Posterior cingulate gyrus (tissue), 11 donors: ENCODE measurements at places on chromosomes 13 and 19.

GRCh38 chr19:42287017-42287826 is 14.7 kb upstream of the PRR19 start:
- no peak for DNase-seq

DNA sequence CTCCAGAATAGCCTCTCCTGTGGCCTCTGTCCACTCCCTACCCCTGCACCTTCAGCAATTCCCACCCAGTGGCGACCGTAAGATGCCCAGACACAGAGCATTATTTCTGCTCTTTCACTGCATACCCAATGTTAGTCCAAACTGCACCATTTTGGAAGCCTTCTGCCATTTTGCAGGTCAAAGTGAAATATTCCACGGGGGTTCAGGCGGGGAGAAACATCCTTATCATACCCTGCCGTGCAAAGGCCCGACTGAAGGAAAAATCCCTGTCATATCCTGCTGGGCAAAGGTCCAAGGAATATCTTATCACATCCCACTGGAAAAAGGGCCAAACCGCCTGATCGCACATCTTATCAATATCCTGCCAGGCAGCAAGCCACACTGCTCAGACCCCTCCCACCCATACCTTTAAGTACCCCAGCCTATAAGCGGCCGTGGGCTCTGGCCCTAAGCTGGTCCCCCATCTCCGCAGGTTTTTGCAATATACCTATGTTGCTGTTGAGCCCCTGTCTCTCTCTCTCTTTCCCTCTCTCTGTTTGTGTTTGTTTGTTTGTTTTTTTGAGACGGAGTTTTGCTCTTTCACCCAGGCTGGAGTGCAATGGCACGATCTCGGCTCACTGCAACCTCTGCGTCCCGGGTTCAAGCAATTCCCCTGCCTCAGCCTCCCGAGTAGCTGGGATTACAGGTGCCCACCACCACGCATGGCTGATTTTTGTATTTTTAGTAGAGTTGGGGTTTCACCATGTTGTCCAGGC is 18.2 kb downstream of the CLEC11A start:
- DNase-seq, result peak; percentile 22

DNA sequence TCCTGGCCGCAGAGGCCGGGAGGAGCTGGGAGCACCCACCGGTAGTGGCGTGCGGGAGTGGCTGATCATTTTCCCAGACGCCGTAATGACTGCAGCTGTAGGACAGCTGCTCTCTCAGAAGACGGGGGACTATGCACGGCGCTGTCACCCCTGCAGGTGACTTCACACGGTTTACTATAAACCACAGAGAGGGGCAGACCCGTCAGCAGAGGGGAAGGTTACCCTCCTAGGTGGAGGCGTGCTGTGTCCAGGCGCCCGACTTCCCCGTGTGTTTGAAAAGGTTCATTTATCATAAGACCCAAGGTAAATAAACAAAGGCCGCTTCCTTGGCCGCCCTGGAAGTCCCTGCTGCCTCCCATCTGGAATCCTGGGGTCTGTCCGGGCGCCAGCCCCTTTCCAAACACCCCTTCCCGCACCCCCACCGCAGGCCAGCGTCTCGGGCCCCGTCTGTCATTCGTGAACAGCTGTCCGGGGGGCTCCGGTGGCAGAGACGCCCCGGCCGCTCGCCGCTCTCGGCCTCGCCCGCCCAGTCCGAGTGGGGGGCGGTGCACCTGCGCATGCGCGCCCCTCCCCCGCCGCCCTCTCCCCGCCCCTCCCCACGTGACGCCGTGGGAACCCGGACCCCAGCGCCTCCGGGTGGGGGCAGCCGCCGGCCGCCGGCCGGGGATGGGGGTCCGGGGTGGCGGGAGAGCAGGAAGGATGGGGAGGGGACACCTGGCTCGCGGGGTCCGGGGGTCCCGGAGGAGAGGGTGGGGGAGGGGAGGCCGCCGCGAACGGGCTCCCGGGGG is 915 bp downstream of the SHC2 start:
- peak; percentile 64 for DNase-seq

- no peak for DNase-seq
Observed at GRCh38 chr13:48491423-48492095, 41.3 kb downstream of the RCBTB2 start.

GRCh38 chr13:64928696-64929499 is 2301.2 kb downstream of the PCDH9 start:
- DNase-seq, result no peak

DNA sequence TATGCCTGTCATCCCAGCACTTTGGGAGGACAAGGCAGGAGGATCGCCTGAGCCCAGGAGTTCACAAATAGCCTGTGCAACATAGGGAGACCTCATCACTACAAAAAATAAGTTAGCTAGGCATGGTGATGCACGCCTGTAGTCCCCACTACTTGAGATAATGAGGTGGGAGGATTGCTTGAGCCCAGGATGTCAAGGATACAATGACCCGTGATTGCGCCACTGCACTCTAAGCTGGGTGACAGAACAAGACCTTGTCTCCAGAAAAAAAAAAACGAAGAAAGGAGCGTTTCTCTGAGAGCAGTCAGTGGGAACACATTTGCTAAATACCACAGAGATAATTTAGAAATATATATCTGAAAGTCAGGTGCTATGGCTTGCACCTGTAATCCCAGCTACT is 11.9 kb downstream of the CDADC1 start:
- DNase-seq, result no peak

DNA sequence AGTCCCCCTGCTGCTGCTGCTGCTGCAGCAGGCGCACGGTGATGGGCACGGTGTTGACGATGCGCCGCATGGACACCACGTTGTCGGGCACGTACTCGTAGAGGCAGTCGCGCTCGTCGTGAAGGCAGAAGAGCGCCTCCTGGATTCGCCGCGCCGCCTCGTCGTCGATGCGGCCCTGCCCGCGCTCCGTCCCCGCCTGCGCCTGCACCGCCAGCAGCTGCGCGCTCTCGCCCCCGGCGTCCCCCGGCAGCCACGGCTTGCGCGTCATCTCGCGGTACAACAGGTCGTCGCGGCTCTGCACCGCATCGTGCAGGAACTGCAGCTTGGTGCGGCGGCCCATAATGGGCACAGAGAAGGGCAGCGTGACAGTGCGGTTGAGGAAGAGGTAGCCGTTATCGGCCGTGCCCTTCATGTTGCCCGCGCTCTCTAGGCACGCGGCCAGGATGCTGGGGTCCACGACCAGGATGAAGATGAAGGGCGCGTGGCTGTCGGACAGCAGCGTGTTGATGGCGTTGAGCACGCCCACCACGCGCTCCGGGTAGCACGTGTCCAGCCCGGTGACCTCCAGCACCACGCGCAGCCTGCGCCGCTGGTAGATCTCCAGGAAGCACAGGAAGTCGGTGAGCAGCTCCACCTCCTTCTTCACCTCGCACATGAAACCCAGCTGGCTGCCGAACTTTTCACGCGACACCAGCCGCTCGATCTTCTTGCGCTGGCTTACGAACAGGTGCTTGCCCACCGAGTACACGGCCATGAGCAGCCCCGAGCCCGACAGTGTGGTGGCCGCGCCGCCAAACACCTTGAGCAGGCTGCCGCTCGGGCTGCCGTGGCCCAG is 8.1 kb downstream of the NKPD1 start:
- peak; percentile 24 for DNase-seq

- no peak for DNase-seq
Observed at GRCh38 chr19:41420101-41420880, 6.9 kb downstream of the B3GNT8 start.

- DNase-seq, result no peak
Observed at GRCh38 chr19:3381701-3382372, 15.5 kb downstream of the NFIC start.

- DNase-seq, result peak; percentile 19
Observed at GRCh38 chr13:27450921-27451471, 632 bp upstream of the MTIF3 start.

- DNase-seq, result no peak
Observed at GRCh38 chr13:58083064-58083463, 451.5 kb downstream of the PCDH17 start.

DNA sequence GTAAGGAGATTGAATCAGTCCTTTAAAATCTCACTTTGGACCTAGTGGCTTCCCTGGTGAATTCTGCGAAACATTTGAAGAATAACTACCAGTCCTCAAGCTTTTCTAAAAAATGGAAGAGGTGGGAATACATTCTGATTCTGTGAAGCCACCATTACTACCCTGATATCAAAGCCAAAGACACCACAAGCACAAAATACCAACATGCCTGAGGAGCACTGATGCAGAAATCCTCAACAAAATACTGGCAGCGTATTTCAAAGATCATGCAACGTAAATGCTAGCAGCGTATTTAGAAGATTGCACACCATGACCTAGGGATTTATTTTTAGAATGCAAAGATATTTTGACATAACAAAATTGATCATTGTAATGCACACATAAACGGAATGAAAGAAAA is 14.4 kb downstream of the ATP4B start:
- DNase-seq, result no peak

- DNase-seq, result no peak
Observed at GRCh38 chr19:30159636-30160035, 212.5 kb upstream of the ZNF536 start.

GRCh38 chr13:62280590-62280989 is 864.9 kb upstream of the PCDH20 start:
- DNase-seq, result no peak

- no peak for DNase-seq
Observed at GRCh38 chr13:105008604-105009003, 1526.9 kb downstream of the EFNB2 start.

DNA sequence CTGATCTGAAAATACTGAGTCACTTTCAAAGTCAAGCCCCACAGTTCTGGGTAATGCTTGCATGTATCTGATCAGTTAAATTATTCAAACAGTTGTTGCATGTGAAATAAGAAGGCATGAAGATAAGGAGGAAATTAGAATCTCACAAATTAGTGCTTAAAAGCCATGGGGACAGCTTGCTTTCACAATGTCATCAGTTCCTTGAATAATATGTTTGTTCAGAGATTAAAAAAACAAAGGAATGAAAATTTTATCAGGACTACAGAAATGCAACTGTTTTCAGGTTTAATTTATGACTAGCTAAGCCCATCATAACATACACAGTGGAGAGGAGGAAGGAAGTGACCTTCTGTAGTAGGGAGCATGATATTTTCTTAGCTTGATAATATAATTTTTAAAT is 150.1 kb downstream of the OXGR1 start:
- no peak for DNase-seq

- DNase-seq, result no peak
Observed at GRCh38 chr13:30700364-30700763, 35.0 kb upstream of the ALOX5AP start.

- no peak for DNase-seq
Observed at GRCh38 chr19:38351865-38352395, 16.3 kb downstream of the CATSPERG start.

- DNase-seq, result no peak
Observed at GRCh38 chr19:35738887-35739229, 3.4 kb downstream of the IGFLR1 start.

GRCh38 chr13:35474496-35475211 is 1.8 kb downstream of the MAB21L1 start:
- no peak for DNase-seq

GRCh38 chr13:79403113-79403512 is 2.9 kb downstream of the RBM26 start:
- no peak for DNase-seq

- no peak for DNase-seq
Observed at GRCh38 chr19:1008268-1009040, 8.2 kb downstream of the GRIN3B start.

- no peak for DNase-seq
Observed at GRCh38 chr19:2902590-2903218, 2.0 kb downstream of the ZNF57 start.

- DNase-seq, result no peak
Observed at GRCh38 chr13:93794197-93794885, 567.7 kb downstream of the GPC6 start.

DNA sequence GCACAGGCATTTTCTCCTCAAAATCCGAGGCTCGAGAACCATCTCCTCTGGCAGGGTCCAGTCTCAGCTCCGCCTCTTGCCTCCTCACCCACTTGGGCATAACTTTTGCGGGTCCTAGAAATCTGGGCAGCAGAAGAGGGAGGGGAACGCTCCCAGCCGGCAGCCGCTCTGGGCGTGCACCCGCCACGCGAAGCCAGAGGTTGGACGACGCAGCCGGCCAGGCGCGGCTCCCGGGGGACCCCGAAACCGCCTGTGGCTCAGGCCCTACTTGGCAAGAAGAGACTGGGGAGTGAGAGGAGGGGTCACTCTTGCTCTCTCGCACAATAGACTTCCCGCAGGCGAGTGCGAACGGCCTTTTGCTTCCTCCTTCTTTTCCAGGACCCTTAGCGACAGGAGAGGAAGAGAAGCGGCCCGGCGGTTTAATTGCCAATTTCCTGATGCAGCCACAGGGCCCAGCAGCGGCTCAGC is 6.0 kb upstream of the SOX1 start:
- DNase-seq, result no peak

DNA sequence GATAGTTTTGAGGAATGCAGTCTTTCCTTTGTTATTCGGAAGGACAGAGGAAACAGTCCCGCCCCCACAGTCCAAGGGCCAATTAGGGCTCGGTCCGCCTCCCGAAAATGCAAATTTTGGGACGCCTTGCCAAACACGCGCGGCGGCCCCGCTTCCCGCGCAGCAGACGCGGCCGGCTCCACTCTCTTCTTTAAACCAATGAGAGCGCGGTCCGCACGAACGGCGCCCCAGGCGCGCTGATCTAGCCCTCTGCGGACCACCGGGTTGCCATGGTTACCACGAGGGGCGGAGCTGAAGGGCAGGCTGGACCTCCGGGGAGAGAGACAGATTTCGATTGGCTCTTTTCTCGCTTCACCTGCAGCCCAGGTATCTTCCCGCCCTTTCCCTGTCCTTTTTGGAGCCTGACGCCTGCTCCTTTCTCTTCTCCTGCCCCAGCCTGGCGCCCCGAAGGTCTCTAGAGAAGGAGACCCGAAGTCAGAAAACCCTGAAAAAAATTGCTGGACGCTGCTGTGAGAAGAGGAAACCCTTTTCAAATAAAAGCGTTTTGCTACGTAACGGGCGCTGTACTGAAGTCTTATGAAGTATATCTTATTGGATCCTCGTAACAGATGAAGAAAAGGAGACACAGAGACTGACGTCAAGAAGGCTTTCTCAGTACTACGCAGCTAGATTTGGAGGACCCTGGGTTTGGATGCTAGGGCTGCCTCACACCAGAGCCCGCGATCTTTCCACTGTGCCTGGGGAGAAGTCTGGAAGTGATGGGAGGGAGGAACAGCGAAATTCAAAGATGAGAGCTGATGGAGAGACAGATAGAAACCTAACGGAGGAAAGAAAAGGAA is 2.0 kb downstream of the PTH2 start:
- no peak for DNase-seq

DNA sequence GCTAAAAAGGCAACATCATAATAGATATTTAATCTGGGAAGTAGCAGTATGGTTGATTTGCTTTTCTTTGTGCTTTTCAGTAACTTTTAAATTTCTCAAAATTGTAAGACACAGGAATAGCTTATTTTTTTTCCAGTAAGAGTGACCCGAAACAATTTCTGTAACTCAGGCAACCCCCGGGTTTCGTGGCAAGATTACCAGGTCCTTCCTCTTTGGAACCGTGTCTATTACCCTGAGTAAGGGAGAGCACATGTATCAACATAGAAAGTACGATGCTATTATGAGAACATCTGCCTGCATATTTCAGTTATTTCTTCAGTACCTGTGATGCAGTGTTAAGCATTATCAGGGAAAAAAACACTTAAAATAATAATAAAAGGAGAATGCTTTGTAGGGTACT is 64.1 kb downstream of the DOCK9 start:
- no peak for DNase-seq
